ENCODE measurements at places on chromosomes 11 and 22.

DNA sequence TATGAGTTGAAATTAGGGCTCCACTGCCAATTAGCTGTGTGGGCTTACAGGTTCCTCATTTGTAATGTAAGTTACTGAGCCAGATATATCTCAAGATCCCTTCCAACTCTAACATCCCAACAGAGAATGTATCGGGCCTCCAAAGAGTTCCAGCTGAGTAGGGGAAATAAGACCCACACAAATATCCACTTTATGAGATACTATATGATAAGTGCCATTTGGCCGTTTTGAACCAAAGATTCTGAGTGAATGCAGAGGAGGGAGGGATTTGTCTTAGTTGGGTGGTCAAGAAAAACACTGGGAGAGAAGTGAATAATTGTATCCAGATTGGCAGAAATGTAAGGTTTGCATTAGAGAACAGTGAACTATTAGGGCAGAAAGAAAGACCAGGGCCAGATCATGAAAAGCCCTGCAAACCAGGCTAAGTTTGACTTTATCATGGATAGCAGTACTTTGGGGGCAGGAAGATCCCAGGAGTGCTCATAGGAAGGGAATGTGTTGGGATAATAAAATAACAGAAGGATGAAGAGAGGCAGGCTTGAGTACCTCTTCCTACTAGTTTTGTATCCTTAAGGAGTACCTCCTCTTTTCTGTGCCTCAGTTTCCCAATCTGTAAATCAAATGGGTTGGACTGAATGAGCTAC, 63.9 kb downstream of the RPL27A start:
- DNase-seq, result no peak

DNA sequence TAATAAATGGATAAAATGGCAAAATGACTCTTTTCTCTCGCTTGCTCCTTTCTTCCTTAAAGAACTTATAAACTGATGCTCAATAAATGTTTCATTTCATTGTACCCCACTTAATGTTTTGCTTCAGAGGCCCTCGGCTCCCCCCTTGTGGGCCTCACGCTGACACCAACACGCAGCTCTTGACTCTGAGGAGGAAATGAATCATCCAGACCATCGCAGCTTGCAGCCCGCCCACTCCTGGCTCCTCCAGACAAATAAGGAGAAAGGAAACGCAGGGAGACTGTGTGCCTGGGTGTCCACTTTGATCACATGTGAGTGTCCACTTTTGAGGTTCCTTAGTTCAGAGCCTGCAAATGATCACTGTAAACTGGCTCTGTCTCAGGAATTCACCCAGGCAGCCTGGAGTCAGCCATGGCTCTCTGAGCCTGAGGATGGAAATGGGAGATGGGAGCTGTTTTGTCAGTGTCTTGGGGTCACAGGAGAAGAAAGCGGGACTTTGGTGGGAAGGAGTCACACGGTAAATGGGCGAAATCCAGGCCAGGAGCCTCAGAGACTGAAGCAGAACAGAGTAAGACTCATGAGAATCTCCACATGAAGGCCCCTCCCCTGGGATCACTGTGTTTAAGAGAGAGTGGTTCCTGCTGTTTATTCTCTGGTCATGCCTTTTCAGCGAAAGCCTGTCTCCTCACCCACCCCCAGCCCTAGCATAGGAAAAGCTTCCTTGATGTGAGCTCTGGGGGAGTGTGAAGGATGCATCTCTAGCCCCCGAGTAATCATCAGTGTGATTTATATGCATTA, 96.5 kb downstream of the CWC15 start:
- peak; percentile 64 for DNase-seq

DNA sequence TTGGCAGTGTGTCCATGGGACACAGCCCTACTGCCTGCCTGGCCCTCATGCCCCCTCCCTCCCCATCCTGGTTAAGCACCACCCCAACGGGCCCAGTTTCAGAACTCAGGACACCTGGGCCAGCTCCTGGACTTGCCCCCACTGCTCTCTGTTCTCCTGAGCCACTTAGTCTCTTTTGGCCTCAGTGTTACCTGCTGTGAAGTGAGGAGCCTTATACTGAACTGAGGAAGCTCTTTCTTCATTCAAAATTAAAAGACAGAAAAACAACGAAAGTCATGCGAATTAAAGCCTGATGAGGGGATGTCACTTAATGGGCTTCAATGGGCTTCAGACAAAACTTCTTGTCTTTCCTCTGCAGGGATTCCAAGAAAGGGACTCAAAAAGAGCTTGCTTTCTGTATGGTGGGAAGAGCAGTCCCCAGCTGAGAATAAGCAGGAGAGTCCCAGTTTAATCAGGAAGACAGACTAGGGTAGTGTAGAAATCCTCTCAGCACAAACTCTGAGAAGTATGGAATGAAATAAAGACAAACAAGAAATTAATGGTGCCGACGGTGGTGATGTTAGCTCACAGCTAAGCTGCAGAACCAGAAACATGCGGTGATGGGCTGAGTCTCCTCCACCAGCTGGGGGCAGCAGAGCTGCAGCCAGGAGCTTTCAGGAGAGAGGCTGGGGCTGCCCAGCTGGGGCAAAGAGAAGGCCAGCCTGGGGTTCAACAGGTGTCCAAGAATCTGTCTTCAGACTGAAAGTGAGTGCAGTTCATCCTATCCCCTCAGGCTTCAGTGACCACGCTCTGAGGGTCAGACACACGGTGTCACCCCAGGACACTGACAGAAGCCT, 101.0 kb downstream of the GGTLC2 start:
- peak; percentile 68 for DNase-seq

DNA sequence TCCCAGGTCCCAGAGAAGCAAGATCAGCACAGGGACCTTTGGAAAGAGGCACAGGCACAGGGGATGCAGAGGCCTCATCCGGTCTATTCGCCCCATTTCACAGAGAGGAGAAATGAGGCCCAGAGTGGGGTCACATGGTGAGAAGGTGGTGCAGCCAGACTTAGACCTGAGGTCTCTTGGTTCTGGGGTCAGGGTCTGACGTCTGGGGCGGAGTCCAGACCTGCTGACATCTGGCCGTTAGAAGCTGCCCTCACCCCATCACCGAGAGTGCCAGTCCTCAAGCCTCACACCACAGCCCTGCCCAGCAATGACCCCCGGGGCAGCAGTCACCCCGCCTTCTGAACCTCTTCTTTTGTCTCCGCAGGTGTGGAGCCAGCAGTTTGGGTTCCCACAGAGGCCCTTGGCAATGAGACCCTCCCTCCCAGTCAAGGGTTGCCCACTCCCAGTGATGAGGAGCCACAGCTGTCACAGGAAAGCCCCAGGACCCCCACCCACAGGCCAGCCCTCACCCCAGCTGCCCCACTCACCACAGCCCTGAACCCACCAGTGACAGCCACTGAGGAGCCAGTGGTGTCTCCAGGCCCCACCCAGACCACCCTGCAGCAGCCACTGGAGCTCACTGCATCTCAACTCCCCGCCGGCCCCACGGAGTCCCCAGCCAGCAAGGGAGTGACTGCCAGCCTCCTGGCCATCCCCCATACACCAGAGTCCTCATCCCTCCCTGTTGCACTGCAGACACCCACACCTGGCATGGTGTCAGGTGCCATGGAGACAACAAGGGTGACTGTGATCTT, 62.4 kb downstream of the OTOG start:
- no peak for DNase-seq

DNA sequence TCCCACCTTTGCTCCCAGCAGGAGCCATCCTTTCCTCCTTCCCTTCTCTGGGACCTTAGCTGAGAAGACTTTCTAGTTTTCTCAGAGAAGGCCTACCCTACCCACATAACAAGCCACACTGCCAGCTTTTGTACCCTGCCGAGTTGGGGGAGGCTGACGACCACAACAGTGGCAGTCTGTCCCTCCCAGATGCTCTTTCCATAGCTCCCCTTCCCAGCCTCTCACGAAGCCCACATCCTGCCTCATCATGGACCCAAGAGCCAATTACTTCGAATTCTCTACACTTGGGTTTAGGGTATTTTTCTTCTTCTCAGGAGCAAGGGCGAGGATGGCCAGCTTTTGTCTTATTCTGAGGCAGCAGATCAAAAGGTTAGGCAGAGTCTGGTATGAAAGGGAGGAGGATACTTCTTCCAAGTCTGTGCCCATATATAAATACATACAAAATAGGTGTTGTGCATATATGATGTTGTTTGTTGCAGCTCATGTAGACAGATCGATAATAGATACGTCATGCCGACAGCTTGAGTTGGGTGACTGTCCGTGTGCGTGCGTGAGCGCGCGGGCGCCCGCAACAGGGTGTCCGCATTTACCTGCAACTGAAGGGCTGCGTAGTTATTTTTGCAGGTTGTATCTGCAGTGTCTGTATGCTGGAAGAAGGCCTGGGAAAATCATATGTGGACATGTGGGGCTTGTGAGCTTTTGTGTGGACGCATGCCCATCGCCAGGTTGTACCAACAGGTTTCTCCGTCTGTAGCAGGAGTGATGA, 846 bp upstream of the NRGN start:
- DNase-seq, result no peak

- DNase-seq, result peak; percentile 78
Measured at GRCh38 chr11:72482211-72482812, 48.0 kb upstream of the CLPB start.

DNA sequence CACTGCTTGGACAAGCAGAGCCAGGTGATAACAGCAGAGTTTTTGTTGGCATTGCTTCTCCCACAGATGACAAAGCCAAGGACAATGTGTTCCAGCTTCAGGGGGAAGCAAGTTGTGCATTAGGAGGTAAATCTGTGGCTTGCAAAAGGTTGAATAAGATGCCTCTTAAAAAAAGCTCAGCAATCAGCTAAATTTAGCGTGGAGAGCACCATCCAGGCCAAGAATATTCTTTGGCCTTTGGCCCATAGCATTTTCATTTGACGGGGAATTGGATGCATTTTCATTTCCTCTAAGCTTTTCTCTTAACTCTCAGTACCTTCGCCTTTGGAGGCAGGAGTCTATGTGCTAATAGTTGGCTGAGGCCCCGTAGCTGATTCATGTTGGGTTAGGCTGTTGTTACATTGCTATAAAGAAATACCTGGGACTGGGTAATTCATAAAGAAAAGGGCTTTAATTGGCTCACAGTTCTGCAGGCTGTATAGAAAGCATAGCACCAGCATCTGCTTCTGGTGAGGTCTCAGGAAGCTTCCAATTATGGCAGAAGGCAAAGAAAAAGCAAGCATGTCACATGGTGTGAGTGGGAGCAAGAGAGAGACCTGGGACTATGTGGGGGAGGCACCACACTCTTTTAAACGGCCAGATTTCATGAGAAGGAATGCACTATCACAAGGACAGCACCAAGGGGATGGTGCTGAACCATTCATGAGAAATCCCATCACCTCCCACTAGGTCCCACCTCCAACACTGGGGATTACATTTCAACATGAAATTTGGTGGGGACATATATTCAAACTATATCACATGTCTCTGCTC, 350.1 kb upstream of the C11orf87 start:
- no peak for DNase-seq

DNA sequence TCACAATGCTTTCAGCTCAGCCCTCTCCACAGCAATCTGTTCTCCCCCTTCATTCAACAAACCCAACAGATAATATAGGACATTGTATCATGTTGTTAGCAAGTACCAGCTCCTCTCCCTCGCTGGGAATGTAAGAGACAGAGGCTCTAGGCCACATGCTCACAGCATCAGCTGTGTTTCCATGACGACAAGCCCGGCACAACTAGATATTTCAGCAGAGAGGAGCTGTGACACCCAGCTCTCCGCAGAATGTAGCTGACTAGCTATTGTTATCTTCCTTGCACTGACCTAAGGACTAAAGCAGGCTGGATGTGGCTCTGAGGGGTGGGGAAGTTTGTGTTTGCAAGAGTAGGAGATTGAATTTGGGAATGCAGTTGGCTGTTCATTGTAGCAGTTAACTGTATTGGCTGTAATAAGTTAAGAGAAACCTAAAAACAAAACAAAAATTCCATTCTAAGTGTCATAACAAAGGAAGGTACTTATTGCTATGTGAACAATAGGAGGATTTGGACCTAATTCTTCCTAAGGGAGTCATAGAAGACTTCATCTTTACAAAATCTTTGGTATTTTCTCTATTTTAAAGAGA, 28.0 kb upstream of the RRAS2 start:
- DNase-seq, result no peak

DNA sequence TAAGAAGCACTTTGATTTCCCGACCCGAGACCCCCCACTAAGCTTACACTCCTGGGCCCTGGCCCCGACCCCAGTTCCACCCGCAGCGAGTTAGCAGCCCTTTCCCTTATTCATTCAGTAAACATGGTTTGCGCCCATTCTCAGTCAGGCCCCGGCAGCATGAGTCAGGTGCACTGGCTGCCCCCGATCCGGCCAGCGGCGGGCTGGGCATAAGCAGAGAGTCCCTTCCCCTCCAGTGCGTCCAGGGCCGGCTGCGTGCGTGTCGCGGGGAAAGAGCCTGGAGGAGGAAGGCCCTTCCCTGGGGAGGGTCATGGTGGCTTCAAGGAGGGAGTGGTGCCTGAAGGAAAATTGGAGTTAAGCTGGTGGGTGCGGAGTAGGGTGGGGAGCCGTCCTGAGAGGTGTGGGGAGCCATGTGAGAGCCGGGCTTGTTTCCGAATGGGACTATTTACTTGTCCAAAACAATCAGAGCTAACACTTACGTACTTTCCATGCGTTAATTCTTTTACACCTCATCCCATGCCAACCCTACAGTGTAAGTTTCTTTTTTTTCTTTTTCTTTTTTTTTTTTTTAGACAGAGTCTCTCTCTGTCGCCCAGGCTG, 657 bp downstream of the IGHMBP2 start:
- peak; percentile 52 for DNase-seq

DNA sequence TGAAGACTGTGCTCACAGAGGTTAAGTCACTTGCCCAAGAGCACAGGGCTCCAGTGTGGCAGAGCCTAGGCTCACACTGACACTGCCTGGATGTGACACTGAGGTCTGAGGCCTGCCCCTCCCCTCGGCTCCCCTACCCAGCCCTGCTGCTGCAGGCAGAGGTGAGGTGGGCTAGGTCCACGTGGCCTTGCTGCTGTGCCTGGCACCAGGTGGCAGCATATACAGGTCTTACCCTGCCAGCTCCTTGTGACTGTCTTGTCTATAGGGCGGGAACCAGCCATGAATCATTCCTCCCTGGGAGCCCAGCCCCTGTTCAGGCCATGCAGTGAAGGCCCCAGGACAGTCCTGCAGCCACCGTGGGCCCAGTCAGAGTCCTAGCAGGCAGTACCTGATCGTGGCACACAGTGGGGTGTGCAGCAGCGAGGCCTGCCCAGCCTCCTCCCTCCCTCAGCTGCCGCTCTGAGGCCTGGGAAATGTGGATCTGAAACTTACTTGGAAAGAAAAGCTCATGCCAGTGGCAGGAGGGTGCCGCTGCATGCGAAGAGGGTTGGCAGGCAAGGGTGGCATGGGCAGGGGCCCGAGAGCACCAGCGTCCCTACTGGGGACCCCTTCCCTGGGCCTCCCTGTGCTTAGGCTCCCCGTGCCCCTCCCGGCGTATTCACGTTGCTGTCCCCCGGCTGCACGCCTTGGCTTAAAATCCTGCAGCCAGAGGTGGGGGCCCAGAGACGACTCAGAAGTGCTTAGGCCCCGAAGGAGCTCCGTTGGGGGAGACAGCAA, 1.2 kb upstream of the CERK start:
- DNase-seq, result no peak

DNA sequence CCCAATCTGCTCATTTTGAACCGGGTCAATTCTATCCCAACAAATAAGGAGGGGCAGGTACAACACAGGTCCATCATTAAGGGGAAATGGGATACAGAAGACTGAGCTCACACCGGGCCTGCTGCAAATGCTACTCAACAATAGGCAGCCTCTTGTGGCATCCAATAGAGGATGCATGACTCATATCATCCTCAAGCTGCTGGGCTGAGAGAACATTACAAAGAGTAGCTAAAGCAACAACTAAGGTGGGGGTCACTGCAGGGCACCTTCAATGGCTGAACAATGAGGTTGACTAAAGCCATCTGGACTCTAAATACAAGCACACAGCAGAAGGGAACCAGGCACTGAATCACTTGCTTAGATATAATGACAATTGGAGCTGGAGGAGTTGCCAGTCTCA, 130.1 kb upstream of the SYN3 start:
- no peak for DNase-seq
